ENCODE measurements at places on chromosomes 1 and 21.

DNA sequence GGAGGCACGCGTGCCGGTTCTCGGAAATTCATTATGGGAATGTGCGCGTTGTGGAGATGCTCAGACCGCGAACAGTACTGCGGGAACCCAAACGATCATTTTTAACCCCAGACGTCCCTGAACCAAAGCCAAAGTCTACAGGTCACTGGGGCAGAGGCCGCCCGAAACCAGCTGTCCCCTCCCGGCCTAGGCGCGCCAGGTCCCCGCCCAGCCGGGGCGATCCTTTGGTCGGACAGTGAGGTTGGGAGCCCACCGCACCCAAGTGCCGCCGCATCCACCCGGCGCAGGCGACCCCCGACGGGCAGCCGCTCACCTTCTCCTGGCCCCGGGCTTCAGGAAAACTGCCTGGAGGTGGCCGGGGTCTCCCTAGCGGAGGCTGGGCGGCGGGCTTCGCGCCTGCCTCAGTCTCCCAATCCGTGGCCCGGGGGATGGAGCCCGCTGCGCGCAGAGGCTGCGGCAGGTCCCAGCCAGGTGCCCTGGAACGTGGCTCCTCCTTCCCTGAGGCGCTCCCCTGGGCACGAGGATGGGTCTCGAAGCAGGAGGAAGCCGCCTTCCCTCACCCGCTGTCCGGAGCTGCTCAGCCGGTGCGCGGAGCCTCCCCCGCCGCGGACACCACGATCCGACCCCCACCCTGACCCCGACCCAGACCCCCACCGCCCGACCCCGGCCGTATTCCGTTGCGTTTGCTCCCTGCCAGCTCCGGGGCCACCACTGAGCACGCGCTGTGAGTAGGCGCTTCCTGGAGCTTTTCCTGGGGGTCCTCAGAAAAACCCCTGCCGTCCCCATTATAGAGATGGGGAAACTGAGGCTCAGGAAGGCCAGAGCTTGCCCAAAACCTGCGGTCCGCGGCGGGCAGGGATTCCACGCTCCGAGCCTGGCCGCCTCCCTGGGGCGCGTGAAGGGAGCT, 8.1 kb upstream of the SLX9 start:
- DNase-seq, result no peak

GRCh38 chr1:201518071-201518470, 11.1 kb upstream of the CSRP1 start:
- no peak for DNase-seq

DNA sequence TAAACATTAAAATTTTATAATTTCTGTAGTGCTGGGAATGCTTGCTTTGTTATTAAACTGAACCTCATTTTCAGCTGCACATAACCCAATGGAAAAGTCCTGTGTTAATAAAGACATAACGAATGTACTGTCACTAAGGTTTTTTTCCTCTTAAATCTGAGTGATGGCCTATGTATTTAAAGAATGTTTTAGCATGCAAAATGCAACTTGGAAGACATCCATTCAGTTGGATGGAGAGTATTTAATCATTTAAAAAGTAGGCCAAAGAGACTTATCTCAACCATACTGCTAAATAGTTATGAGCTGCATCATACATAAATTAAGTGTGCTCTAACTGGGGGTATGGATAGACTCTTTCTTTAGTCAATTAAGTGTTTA, 48.5 kb downstream of the RWDD3 start:
- DNase-seq, result no peak

DNA sequence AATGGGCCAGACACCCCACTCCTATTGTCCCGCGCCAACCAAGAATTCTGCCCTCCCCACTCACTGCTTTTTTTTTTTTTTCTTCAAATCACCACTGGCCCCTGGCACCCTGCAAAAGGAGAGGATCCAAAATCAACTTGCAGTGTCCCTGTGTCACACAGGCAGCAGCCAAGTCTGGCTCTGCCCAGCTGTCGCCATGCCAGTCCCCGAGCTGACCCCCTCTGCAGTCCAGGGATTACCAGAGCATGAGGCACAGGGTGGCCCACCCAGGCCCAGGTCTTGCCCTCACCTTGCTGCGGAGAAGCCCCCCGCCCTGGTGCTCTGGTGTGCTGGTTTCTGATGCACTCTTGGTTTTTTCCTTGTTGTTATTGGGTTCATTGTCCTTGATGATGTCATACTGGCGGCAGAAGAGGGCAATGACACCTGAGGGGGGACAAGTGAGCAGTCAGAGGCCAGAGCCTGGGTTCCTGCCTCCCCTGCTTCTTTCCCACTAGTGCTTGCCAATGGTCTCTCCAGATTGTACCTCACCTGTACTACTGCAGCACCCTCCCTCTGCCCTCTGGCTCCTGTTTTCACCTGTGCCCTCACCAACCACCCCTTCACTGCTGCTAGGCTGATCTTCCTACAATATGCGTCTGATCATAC, 6.2 kb downstream of the FNDC5 start:
- DNase-seq, result no peak

GRCh38 chr1:118143121-118143520, 41.9 kb downstream of the SPAG17 start:
- no peak for DNase-seq

- DNase-seq, result no peak
These were observed 14.1 kb downstream of the IFFO2 start for GRCh38 chr1:18942340-18942739.

DNA sequence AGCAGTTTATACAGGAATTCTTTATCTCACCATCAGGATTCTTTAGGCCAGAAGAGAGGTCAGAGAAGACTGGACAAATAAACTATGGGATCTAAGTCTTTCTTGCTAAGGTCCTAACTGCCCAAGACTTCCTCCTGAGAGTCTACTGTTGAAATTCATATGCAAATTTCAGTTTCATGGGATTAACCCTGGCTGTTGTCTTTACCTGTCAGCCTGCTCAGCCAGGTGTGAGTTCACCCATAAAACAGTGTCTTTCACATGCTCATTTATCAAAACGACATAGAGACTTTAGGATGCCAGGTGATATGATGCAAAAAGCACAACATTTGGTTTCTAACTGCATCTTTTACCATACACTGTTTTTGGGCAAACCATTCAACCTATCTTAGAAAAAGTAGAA, 211.0 kb downstream of the PDE4B start:
- DNase-seq, result no peak

- DNase-seq, result no peak
These were observed 113.4 kb downstream of the DISP1 start for GRCh38 chr1:222928212-222928611.

- DNase-seq, result no peak
These were observed 2.0 kb downstream of the CHTOP start for GRCh38 chr1:153635872-153636271.

DNA sequence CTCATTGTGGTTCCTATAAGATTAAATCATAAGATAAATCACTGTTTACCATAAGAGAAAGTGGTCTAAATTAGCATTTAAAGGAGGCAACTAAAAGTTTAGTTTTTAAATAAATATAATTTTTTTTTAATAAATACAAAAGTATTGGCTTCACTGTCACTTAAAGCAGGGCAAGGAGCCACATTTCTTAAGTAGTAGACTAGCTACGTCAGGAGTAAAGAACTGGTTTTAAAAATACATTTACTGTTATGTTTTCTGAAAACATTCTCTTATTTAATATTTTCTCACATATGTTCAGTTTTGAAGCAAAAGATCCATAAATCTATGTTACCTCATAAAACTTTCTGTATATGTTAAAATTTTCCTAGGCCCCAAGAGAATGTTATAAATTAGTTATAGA, 2.2 kb downstream of the ANGPTL1 start:
- no peak for DNase-seq

GRCh38 chr1:33686551-33686950, 177.3 kb upstream of the HMGB4 start:
- no peak for DNase-seq

- DNase-seq, result no peak
These were observed 22.6 kb upstream of the ADARB1 start for GRCh38 chr21:45051580-45052434.

DNA sequence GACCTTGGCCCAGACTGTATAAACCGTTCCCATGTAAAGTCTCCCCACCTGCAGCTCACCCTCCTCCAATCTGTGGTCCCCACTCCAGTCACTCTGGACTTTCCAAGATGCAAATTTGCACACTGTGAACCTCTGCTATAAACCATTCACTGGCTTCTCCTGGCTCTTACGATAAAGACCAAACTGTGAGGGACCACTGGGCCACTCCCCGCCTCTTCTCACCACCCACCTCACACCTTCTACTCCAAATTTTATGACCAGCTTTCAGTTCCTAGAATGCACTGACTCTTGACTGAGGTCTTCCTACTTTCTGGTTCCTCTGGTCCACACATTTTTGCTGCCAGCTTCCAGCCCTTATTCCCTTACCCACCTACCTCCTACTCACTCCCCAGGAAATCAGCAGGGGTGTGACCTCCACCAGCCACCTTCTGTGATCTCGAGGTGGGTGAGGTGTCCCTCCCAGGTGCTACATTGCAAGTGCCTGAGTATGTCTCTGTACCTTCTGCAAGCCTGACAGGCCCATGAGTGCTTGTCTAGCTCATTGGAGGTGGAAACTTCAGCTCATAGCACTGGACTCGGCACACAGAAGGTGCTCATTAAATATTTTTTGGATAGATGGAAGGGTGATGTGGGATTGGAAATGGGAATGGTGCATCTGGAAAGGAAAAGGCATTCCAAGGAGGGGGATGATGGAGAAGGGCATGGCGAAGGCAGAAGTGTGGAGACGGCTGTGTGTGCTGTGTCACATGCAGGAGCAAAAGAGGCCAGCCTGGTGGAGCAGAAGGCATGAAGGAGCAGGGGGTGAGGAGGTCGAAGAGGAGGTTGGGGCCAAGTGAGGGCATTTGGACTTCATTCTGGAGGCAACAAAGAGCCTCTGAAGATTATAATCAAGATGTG, 15.6 kb upstream of the CSF1 start:
- no peak for DNase-seq
